Right ventricle myocardium inferior (tissue), 1 donor: ENCODE measurements at places on chromosomes 2 and 18.

DNA sequence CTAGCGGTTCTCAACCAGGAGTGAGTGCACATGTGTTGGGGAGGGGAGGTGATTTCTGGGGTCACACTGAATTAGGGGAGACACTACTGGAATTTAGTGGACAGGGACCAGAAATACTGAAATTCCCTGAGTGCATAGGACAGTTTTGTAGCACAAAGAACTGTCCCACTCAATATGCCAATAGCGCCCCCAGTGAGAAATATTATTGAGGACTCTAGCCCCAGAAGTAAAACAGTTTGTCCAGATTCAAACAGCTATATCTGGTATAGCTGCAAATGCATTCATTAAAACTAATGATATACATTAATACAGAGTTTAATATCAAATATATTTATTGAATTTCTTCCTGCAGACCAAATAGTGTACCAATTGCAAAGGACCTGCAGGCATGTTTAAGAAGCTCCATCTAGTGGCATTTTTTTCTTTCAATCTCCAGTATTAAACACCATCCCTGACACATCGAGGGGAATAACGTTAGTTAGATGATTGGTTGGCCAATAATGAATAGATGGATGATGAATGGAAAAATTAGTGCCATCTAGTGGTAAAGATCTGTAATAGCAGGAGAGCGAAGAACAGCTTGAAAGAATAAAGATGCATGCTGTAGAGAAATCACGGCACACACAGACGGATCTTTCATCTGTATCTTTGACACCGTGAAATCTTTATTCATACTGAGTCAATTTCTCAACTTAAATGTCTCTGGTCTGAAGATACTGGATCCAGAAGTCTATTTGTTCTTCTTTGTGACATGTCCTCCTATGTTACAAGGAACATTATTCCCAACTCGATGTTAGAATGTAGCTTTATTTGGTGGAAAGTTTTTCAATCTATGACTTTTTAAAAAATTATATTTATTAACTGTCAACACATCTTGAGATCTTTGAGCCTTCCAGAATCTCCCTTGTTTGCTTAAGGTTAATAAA is 62.5 kb downstream of the DHRS9 start:
- DNase-seq = no peak

DNA sequence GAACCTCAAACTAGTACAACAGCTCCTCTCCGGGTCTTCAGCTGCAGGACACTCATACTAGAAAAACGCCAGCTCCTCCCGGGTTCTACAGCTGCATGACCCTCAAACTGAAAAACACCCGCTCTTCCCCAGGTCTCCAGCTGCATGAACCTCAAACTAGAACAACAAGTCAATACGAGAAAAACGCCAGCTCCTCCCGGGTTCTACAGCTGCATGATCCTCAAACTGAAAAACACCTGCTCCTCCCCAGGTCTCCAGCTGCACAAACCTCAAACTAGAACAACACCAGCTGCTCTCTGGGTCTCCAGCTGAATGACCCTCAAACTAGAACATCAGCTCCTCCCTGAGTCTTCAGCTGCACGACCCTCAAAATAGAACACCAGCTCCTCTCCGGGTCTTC is 315.0 kb upstream of the TFPI start:
- DNase-seq = no peak

- no peak for DNase-seq
These were observed 9.9 kb upstream of the PDE11A start for GRCh38 chr2:178082408-178083045.

GRCh38 chr2:155060896-155061295 is 362.4 kb downstream of the KCNJ3 start:
- DNase-seq = no peak

DNA sequence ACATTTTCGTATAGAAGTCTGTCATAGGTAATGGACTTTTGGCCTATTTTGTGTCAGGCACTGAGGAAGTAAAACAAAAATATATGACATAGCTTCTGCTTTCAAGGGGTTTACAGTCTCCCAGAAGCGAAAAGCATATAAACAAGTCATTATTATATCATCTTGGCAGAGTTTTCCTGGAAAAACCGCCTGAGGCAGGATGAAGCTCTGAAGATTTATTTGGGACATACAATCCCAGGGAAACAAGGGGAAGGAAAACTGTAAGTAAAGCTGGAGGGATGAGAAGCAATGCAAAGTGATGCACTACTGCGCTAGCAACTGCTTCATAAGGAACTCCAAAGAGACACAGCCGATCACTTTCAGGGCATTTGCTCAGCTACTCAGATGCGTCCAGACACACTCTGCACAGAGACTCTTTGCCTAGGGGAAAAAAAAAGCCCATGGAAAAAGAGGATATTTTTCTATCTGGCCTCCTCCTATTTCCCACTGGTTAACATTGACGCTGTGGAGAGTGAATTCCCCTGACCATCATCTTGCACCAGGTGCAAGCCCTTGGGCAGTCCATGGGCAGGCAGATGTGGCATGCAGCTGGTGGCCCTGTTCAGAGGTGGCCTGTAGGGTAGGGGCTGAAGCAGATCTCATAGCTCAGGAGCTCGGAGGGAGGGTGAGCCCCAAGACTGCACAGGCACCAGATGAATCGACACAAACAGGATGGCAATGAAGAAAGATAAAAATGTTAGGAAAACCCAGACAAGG is 158.1 kb downstream of the METTL4 start:
- DNase-seq = no peak

DNA sequence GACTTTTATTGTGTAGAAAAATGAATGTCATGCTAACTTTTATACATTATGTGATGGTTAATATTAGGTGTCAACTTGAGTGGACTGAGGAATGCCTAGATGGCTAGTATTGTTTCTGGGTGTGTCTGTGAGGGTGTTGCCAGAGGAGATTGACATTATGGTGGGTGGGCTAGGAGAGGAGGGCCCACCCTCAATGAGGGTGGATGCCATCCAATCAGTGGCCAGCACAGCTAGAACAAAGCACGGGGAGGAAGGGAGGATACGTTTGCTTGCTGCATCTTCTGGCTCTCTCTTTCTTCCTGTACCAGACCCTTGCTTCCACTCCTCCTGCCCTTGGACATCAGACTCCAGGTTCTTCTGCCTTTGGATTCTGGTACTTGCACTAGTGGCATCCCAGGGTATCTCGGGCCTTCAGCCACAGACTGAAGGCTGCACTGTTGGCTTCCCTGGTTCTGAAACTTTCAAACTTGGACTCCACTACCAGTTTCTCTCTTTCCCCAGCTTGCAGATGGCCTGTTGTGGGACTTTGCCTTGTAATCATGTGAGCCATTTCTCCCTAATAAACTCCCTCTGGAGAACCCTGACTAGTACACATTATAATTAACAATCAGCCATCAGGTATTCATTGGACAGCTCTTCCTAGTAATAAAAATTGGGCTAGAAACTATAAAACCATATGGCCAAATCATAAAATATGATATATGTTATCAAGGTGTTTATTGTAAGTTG is 31.7 kb upstream of the ZCCHC2 start:
- no peak for DNase-seq
